Stimulated activated CD8-positive, alpha-beta memory T cell treated with anti-CD3 and anti-CD28 coated beads, Interleukin-12 subunit alpha, Interleukin-12 subunit beta, amount 100 ng/mL, for 1 hour (primary cell): ENCODE measurements at places on chromosomes 13 and 19.

- no peak for DNase-seq
These were observed 6.4 kb downstream of the KMT5C start for GRCh38 chr19:55345818-55346724.

DNA sequence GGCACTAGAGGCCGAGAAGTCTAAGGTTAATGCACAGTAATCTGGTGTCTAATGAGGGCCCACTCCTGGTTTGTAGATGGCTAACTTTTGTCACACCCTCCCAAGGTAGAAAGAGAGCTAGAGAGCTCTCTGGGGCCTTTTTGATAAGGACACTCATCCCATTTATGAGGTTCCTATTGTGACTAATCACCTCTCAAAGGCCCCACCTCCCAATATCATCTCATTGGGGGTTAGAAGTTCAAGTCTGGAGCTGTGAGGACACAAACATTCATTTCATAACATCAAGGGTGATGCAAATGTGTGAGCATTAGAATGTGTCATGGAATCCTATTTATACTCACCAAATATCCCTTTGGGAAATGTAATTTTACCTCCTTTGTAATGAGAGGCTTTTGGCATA lies 79.2 kb upstream of the SLC10A2 start:
- DNase-seq = no peak

GRCh38 chr19:12655546-12655945 lies 11.0 kb downstream of the MAN2B1 start:
- no peak for DNase-seq

DNA sequence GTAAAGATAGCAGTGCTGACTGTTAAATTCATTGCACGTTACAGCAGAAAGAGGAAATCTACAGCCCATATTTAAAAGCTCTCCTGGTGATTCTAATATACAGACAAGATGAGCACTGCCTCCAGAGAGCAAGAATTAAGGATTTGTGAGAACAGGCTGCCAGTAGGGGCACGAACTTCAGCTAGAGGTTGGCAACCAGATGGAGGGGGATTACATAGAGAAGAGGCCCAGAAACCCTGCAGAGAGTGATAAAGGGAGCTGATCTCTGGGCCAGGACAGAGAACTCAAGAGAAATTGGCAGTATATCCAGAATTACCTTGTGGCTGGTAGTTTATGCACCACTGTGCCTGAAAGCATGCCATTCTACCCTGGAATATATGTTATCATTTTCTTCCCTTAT lies 144.8 kb downstream of the UFM1 start:
- DNase-seq = no peak

DNA sequence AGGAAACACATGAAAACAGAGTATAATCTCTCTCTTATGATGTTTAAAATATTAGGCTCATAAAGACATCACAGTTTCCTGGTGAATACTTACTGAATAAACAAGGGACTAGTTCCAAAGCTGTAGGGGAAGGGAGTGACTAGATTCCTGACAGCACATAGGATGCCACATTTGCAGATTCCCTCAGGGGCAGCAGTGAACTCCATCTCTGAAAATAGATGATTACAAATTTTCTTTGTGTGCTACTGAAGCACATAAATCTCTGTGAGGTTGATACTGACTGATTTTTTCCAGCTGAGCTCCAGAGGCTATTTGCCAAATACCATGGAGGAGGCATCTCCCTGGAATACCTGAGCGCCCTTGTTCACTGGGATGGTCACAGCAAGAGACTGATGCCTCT lies 77.3 kb downstream of the FGF9 start:
- no peak for DNase-seq

- DNase-seq = no peak
These were observed 61.8 kb downstream of the AKAP11 start for GRCh38 chr13:42333613-42334328.
